ENCODE measurements at places on chromosomes 7 and 10.

DNA sequence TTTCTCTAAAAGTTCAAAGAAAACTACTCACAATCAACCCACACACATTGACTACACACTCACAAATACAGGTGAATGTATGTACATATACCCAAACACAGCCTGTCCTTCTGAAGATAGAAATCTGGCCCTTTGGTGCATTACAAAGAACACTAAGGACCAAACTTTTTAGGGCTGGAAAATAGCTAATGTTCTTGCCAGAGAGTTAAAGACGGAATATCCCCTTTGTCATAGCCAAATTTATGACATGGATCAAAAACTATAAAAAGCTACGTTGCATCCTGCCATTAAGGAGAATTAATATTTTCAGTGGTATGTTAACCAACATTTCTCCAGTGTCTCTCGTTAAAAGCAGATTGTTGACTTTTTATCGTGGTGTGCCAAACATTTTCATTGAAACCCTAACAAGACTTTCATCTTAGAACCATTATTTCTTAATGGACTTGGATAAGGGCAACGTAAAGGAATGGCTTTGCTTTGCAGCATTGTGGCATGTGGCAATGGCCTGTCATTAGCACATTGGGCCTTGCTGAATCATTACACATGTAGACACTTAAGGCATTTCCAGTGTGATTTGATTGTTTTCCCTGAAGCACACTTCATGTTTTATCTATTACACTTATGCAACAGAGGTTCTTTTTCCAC lies 150.9 kb upstream of the MEOX2 start:
- no peak for DNase-seq

DNA sequence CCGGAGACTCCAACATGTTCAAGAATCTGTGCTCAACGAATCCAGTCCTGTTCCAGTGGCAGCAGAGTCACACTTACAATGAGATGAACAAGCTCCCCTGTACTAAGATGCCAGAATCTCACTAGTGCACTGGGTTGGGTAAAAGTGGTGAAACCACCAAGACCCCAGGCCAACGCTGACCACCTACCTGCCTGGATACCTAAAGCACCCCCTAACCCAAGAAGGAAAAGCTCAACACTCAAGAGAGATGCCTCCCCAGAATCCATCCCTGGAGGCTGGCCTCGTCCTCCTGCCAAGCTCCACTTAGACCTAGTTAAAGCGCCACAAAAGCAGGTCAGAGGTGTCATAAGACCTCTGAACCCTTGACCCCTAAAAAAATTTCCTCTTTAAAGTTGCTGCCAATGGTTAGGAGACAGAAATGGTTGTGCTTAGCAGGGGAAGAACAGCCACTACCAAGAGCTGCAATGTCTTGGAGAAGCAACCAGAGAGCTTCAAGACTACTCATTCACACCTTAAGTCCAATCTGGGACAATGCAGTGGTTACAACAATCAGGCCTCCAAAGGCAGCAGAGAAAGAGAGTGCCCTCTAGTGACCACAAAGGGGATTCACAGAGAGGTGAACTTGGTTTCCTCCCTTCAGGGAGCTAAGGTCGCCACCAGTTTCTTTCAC lies 94.6 kb upstream of the MACROH2A2 start:
- DNase-seq, result no peak

DNA sequence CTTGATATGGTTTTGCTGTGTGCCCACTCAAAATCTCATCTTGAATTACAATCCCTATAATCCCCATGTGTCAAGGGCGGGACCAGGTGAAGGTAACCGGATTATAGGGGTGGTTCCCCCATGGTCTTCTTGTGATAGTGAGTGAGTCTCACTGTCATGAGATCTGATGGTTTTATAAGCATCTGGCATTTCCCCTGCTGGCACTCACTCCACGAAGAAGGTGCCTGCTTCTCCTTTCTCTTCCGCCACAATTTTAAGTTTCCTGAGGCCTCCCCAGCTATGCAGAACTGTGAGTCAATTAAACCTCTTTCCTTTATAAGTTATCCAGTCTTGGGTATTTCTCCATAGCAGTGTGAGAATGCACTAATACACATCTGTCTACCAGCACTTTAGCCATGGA lies 109.5 kb upstream of the SDK1 start:
- no peak for DNase-seq

GRCh38 chr10:48450233-48450740 lies 143.8 kb downstream of the MAPK8 start:
- no peak for DNase-seq

GRCh38 chr10:127959428-127959827 lies 52.5 kb downstream of the PTPRE start:
- DNase-seq, result no peak

DNA sequence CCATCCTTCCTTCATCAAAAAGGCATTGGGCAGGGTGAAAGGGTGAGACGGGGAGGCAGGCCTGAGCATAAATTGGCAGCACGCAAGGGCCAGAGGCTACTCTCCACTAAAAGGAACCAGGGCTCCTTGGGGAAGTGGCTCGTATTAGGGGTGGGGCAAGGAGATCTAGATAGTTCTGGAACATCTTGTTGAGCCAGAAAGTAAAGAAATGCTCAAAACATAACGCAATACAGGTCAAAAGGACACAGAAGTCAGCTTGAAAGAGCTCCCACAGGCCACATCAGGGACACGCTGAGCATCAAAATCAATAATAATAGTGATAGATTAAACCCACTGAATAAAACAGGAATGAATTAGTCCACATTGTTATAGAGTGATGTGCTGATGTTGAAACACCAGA lies 203.1 kb downstream of the ELMO1 start:
- DNase-seq, result no peak

DNA sequence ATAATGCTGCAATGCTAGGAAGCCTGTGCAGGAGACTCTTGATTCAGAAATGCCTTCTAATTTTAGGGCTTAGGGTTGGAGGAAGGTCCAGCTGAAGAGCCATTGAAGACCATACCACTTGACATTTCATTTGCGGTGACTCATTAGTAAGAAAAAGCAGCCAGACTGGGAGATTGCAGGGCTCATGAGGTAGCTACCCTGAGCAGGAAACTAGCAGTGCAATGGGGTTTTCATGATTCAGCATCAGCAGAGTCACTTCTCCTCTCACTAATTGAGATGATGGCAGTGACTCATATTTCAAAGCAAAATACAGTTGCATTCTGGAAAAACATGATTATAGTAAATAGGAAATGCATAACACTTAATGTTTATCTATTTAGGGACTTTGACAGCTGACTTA lies 434.1 kb downstream of the DNAJB9 start:
- no peak for DNase-seq

DNA sequence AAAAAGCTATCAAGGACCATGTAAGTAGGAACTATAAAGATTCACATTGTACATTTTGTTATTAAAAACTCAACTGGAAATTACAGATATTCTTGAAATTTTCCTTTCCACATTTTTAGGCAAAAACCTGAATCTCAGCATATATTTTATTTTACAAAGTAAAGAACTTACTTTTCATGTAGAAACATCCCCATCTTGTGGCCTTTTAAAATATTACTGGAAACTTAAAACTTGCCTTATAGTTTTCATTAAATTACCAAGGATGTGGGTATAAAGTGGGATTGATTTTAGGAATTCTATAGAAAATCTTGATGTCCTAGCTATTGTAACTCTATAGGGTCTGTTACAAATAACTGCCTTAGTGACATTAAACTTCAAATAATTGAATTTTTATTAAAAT lies 10.6 kb downstream of the DBF4 start:
- DNase-seq, result no peak

GRCh38 chr7:101606498-101606923 lies 22.6 kb downstream of the MYL10 start:
- no peak for DNase-seq

- no peak for DNase-seq
These were observed 147.9 kb downstream of the PLXNA4 start for GRCh38 chr7:132428247-132428919.

DNA sequence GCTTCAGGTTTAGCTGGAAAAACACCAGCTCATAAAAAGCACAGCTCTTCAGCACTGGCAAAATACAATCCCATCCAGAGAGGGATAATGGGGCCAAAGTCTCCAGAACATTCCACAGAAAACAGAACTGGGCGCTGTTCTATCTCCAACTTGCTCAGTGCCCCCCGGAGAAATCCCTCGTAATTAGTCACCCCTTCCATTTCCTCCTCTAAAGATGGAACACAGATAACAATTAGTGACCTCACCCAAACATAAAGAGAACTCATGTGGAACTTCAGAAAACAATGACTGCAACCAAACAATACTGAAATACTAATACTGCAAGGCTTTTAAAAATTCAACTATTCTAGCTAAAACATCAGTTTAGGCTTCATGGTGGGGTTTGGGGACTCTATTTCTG lies 46.3 kb downstream of the KIAA1549 start:
- no peak for DNase-seq

GRCh38 chr7:77653572-77653971 lies 42.7 kb upstream of the RSBN1L start:
- no peak for DNase-seq

DNA sequence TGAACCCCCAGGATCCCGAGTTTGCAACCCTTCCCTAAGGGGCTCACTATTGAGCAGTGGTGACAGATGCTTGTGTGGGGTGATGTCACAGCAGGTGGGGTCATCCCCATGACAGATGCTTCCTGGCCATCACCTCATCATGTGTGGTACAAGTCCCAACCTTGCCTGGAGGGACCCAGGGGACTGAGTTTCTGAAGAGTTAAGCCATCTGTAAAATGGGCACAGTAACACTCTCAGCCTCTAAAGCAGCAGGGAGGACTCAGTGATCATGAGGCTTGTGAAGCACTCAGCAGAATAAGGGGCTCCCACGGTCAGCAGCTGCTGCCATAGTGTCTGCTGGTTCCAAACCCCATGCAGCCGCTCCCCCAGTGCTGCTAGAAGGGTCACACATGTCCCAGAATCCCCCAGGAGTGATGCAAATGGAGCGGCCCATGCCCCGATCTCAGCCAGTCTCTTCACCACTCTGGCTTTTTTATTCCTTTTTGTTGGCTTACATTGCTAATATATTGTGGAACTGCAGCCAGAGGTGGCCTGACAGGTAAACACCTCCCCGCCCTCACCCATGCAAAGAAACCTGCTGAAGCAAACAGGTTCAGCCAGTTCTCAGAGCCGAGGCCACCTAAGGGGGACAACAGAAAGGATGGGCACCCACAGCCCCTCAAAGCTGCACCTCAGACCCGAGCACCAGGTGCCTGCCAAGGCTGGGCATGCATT lies 102.1 kb upstream of the PDGFA start:
- no peak for DNase-seq

- DNase-seq, result no peak
These were observed 189.0 kb downstream of the NPSR1 start for GRCh38 chr7:34846976-34847375.

- no peak for DNase-seq
These were observed 11.5 kb downstream of the DIP2C start for GRCh38 chr10:677750-678661.

- no peak for DNase-seq
These were observed 142.8 kb downstream of the LSM5 start for GRCh38 chr7:32347244-32347828.

GRCh38 chr10:129131457-129132132 lies 335.4 kb upstream of the MGMT start:
- DNase-seq, result no peak

- DNase-seq, result no peak
These were observed 32.5 kb upstream of the GPR158 start for GRCh38 chr10:25142116-25142864.

GRCh38 chr7:90797596-90797995 lies 201.5 kb downstream of the CDK14 start:
- DNase-seq, result no peak

GRCh38 chr10:70694418-70695141 lies 22.3 kb downstream of the ADAMTS14 start:
- DNase-seq, result no peak

GRCh38 chr7:2943851-2944601 lies 99.6 kb downstream of the CARD11 start:
- DNase-seq, result no peak

DNA sequence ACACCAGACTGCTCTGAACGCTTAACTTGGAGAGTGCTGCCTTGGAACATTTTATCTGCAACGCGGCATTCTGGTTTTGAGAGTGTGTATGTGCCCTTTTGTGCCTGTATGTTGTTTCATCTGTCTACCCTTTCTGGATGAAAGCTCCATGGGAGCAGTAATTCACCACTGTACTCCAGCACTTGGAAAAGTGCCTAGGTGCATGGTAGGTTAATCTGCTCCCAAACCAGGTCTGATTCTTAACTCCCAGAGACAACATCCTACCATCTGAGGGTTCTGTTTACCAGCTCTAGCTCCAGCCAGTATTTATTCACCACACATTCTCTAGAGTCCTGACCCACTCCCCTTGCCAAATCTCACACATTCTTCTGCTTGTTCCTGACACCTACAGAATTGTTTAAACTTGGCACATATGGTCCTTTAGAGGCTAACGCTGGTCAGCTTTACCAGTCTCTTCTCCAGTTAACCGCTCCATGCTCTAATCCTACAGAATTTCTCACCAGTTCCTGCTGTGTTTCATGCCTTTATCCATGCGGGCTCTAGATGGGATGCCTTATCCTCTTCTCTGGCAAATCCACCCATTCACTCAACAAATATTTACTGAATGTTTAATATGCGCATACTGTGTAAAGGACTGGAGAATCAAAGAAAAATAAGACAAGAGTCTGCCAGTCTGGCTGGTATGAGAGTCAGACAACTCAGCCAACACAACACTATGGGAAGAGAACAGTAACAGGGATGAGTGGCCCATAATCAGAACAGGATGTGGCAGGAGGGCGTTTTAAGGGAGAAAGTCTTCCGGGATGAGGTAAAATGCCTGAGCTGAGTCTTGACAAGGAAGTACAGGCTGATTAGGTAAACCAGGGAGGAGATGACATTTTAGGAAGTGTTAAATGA lies 46.3 kb downstream of the MTPN start:
- no peak for DNase-seq

GRCh38 chr10:113435881-113436280 lies 117.0 kb upstream of the HABP2 start:
- no peak for DNase-seq

GRCh38 chr10:110815354-110816004 lies 56.2 kb upstream of the PDCD4 start:
- no peak for DNase-seq

DNA sequence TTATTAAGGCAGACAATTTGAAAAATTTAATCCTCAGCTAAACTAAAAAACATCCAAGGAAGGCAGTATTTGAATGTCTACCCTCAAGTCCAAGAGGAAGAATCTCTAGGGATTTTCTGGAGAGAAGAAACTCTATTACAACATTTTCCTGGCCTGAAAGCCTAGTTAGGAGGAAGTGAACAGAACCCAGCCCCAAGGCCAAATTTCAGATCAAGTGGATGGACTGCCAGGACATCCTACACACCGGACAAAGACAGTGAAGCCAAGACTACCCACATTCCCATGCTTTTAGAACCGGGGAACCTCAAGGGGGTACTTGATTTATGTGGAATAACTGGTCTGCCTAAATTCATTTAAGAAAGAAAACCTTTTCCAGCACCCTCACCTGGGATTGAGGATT lies 108.9 kb upstream of the MEOX2 start:
- no peak for DNase-seq

GRCh38 chr7:134514663-134515062 lies 12.7 kb upstream of the AKR1B10 start:
- no peak for DNase-seq

GRCh38 chr7:65927489-65928448 lies 54.2 kb downstream of the GUSB start:
- no peak for DNase-seq

GRCh38 chr10:4635883-4636282 lies 190.1 kb upstream of the AKR1E2 start:
- DNase-seq, result no peak

Measured in stimulated activated CD8-positive, alpha-beta memory T cell treated with anti-CD3 and anti-CD28 coated beads, Interleukin-7, amount 100 ng/mL, for 24 hours (primary cell).